ENCODE measurements at places on chromosomes 1 and 21.

DNA sequence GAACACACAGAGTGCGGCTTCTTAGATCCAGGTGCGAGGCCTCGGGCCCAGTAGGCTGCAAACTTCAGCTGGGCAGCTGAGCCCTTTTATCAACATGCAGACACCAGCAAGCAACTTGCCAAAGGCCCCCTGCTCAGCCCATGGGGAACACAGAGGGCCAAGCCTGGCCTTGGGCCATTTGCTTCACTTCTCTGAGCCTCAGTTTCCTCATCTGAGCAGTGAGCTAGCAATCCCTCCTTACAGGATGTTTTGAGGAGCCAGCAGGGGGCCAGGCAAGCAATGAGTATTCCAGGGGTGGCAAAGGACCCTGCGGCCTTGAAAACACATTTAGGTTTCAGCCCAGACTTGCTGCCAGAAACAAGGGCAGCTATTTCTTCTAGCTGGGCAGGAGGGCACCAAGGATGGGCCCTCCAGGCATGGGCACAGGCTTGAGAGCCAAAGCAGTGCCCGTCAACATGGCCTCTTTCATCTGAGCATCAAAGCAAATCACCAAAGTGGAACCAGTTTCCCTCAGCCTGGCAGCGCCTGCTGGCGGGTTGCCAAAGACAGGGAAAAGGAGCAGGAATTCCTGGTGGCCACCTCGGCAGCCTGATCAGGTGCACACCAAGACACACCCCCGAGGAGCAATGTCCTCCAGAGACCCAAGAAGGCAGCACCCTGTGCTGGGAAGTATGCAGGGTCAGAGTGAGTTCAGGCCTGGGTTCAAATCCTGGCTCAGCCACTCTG is 1.4 kb downstream of the MATN1 start:
- no peak for DNase-seq

GRCh38 chr1:31663622-31664452 is 19.2 kb upstream of the PEF1 start:
- DNase-seq: no peak

DNA sequence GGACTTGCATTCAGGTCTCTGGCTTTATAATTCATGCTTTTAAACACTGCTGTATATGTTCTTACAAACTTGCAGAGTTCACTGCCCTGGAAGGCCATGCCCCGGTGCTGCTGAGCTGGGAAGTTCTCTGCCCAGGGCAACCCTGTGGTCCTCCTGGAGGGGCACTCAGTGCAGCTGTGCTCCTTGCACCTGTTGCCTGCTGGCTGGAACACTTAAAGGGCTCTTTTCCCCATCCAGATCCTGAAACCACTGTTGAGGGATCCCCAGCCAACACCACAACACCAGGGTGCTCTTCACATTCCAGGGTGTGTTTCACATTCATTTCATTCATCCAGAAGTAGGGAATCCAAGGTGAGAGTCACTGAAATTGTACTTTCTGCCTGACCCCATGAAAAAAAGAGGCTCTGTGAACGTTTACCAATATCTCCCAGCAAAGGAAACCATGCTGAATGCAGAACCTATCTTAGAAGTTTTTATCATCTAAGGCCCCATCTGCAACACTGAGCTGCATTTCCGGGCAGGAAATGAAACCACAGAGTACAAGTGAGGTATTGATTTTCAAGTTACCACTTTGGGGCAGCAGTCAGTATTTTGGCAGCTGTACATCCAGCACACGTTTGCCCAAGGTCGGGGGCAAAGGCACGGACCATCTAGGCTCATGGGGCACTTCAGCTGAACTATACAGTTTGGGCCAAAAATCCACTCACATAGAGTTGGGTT is 16.4 kb upstream of the KIAA0040 start:
- DNase-seq: no peak

GRCh38 chr21:26846036-26846931 is 1.1 kb upstream of the ADAMTS1 start:
- DNase-seq: no peak

DNA sequence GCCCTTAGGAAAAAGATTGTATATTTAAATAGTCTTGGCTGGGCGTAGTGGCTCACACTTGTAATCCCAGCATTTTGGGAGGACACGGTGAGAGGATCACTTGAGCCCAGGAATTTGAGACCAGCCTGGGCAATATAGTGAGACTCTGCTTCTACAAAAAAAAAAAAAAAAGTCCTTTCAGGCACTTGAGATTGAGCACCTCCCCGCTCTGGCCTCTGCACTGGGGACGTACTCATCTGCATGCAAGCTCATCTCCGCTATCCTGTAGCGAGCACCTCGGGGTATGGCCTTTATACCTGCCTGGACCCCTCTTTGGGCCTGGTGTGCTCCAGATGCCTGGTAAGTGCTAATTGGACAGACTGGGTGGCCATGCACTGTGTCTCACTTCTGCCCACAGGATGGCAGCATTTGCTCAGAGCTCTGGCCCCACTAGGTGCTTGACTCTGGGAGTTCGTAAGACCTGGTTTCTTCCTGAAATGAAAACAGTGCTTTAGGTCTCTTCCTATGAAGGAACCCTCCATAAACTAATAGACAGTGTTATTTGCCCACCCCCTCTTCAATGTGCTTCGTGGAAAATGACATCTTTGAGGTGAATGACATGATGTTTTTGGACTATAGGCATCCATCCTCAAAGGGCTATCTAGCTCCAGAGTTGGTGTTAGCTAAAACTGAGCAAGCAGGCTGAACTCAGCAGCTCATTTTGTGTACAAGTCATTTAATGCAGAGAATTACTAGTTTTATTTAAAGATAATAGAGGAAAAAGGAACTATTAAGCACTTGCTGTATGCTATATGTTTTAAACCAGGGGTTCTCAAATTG is 61.7 kb upstream of the ADAR start:
- peak; percentile 31 for DNase-seq
